Kidney epithelial cell (primary cell): ENCODE measurements at places on chromosomes 5 and 9.

- DNase-seq: no peak
These were observed 253.9 kb downstream of the AGTPBP1 start for GRCh38 chr9:85487872-85488271.

DNA sequence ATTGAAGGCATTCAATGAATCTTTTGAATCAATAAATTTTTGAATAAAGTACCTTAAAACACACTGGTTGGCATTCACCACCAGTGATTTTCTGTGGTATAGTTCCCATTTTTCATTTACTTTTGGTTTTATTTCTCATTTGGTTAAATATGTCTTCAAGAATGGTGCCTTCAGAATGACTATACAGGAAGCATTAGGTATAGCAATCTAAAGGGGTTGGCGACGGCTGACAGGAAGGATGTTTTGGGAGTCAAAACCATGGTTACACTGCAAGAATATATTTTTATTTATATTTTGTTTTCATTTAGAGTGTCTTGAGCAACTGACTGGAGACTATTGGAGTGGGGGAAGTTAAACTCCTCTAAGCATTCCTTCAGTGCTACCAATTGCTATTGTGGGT lies 235.7 kb downstream of the HTR1A start:
- DNase-seq: no peak

DNA sequence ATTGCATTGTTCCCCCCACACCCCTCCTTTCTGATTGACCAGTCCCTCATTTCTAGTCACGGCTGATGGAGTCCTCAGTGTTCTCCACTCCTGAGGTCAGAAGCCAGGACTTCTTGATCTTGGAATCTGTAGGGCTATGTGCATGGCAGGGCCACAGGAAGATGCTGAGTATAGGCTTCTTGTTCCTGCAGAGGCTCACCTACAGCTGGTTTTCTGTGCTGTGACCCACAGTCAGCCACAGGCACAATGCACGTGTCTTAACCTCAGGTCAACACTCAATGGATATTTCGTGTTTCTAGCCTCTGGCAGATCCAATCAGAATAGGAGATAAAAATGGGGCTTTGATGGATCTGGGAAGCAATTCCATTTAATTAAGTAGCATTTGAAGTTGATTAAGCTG lies 14.3 kb upstream of the CXCL14 start:
- DNase-seq: no peak

GRCh38 chr9:13860019-13860418 lies 453.9 kb downstream of the NFIB start:
- DNase-seq: no peak

DNA sequence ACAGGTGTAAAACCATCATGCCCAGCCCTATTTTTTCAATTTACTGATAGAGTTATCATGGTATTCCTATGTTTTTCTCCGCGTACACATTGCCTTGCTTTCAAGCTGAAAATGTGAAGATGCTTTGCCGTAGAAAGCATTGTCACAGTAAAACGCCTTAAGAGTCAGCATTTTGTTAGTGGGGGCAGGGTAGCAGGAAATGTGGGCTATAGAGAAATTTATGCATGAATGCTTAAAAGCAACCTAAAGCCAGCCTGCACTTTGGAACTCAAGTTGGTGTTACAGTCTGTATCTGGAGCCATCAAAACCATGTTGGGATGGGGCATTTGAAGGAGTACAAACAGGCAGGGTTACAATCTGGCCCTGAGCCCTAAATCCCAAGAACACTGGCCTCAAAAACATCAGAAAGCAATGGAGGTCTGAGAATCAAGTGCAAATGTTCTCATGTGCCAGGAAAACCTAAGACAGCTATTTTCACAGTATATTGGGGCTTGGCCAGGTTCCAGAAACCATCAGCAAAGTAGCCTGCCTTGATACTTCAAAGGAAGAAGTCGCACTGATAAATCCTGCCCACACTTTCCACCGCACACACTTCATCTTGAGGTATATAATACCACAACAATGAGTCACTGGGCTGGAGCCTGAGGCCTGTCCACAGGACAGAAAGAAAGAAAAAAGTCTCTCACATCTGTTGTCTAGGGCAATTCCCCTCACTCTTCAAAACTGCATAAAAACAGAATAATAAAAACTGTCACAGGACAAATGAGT lies 313.8 kb downstream of the ENC1 start:
- DNase-seq: peak; percentile 98

- no peak for DNase-seq
These were observed 23.8 kb upstream of the PHF19 start for GRCh38 chr9:120900824-120901223.

- peak; percentile 43 for DNase-seq
These were observed 17.5 kb downstream of the ATOX1 start for GRCh38 chr5:151740958-151741373.
